Hypothalamus (tissue), 51 donors: ENCODE measurements at places on chromosomes 6 and 20.

GRCh38 chr20:64038565-64039292 lies 2.7 kb downstream of the C20orf204 start:
- DNase-seq = no peak

DNA sequence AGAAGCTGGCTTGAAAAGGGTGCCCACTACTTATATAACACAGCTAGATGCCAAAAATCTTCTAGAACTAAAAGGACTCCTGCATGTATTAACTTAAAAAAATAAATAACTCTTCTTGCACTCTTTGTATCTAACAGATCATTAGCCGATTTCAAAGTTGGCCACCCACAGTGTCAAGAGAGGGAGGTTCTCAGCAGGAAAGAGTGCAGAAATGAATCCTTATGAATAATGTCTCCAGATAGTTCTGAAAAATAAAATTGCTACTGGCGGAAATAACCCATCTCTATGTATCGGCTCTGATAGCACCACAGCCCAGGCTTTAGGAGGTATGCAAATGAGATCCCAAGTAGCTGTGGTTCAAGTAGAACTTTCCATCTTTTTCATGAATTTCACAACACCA lies 232.7 kb downstream of the PHF3 start:
- no peak for DNase-seq

DNA sequence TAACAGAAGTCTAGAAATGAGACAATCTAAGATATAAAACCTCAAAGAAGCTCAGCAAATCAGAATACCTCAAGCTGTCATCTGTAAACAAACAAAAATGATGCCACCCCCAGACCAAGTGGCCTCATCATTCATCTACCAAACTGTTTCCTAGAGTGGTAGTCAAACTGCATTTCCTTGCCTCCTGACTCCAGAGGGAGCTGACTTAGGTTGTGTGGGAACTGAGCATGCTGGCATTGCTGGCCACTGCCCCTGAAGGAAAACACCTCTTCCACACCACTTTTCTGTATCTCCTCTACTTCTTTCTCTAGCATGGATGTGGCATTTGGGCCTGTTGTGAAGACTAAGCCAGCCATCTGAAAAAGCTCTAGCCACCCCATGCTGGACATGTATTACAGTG lies 56.3 kb downstream of the ZHX3 start:
- DNase-seq = no peak

- DNase-seq = no peak
These were observed 587.0 kb upstream of the FLRT3 start for GRCh38 chr20:14924433-14924832.

DNA sequence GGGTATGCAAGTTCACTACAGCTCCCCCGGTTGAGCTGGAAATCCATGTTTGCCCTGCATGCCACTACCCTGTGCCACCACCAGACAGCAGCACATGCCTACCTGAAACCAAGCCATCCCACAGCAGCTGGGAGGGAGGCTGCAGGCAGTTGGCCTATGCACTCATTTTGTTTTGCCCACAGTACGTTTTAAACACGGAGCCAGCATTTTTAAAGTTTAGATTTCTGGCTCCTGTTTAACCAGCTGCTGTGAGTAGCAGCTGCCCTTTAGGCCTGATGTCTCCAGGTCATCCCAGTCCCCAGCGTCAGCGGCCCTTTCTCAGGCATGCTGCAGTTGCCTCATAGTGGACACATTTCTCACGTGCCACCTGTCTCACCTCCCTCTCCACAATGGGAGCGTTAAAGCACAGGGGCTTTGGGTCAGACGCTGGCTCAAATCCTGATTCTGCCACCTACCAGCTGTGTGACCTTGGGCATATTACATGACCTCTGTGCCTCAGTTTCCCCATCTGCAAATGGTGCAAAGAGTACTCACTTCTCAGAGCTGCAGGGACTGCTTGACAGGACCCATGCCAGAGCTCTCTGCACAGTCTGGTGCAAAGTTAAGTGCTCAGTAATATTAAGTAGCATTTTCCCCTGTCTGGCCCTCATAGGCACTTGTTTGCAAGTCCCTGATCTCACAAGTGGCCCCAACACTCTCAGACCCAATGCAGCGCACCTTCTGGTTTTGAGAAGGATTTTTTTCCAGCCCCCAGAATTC lies 8.2 kb upstream of the UBE2V1 start:
- DNase-seq = peak; percentile 36

- DNase-seq = no peak
These were observed 17.4 kb downstream of the PLEKHG1 start for GRCh38 chr6:150617062-150617461.

- no peak for DNase-seq
These were observed 145.5 kb upstream of the STMND1 start for GRCh38 chr6:16956361-16956760.

DNA sequence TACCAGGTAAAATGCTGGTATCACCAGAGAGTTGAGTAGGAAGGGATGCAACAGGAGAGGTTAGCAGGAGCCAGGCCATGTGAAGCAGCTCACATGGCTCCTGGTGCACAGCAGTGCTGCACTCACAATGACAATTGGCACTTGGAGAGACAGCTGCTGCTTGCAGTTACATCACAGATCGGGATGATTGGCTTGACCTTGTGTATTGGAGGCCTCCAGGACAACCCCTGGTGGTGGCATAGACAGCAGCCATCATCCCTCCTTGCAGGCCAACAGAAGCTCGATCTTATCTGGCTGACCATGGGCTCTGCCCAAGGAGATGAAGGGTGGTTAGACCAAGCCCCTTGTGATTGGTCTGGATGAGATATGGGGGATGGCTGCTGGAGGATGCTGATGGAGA lies 73.0 kb downstream of the EYA2 start:
- DNase-seq = no peak

DNA sequence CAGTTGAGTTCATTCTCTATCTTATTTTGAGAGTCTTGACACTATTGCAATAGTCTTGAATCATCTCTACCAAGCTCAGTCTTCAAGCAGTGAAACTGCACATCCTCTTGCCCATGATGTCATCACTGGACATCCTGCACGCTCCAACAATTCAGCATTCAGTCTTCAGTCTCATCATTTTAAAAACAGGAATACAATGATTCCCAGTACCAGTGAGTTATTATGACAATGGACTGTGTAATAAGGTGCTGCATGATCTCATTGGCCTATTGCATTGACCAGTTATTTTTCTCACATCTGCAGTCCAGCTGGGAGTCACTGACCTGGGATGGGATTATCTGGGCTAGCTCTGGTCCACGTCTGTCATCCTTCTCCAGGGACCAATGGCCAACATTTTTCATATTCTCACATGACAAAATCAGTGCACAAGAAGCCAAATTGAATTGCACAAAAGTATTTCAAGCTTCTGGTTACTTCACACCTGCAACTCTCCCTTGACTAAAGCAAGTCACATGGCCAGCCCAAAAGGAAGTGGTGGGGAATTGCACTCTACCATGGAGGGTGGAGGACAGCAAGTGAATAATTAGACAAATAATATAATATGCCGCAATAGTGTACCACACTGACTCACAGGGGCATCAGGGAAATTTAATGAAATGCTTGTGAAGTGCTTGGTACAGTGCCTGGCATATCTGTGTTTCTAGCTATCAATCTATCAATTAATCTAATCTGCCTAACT lies 6.4 kb upstream of the CST2 start:
- no peak for DNase-seq

- no peak for DNase-seq
These were observed 46.9 kb upstream of the LOC128125822 start for GRCh38 chr6:63525186-63525878.

DNA sequence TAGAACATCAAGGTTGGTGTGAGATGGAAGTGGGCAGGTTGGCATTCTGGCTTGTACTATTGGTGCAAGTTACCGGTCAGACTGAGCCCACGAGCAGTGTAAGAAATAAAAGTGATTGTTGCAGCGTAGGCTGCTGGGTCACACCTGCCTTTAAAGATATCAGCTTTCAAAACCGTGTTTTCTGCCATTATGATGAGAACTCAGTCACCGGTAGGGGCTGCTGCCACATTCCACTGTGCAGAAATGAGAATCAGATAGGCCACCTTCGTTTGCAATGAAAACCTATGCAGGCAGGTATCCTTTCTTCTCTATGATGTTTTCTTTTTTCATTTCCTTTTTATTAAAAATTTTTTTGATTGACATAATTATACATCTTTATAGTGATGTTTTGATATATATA lies 168.5 kb downstream of the MYLK4 start:
- no peak for DNase-seq

- DNase-seq = no peak
These were observed 24.2 kb downstream of the PRPH2 start for GRCh38 chr6:42698217-42698616.

DNA sequence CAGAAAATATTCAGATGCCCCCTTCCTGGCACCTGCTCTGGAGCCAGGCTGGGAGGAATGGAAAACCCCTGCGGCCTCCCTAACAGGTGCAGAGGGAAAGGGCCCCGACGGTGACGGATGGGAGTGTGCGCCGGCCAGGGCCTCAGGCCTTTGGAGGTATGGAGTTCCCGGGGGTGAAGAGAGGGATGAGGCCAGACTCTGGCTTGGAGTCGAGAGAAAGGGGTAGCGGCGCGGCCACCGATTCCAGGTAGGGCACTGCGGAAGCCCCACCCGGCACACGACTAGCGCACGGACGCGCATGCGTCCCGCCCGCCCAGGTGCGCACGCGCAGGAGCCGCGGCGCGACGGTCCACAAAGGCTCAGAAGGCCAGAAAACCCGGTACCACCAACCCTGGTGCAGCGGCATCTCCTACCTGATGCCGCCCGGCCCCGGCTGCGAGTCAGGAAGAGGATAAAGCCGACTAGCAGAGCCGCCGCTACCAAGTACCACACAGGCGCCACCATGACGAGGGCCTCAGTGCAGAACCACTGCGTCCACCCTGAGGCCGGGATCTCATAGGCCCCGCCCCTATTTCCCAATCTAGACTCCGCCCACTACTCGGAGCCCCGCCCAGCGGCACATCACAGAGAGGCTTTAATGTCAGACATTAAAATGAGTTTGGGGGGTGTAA lies at the start of gene DDRGK1:
Gene DDRGK1 (minus strand): TSS at position 559 of the 671 bp plus-strand sequence. CDS start 55 bp downstream, at position 504.
- peak; percentile 79 for DNase-seq

DNA sequence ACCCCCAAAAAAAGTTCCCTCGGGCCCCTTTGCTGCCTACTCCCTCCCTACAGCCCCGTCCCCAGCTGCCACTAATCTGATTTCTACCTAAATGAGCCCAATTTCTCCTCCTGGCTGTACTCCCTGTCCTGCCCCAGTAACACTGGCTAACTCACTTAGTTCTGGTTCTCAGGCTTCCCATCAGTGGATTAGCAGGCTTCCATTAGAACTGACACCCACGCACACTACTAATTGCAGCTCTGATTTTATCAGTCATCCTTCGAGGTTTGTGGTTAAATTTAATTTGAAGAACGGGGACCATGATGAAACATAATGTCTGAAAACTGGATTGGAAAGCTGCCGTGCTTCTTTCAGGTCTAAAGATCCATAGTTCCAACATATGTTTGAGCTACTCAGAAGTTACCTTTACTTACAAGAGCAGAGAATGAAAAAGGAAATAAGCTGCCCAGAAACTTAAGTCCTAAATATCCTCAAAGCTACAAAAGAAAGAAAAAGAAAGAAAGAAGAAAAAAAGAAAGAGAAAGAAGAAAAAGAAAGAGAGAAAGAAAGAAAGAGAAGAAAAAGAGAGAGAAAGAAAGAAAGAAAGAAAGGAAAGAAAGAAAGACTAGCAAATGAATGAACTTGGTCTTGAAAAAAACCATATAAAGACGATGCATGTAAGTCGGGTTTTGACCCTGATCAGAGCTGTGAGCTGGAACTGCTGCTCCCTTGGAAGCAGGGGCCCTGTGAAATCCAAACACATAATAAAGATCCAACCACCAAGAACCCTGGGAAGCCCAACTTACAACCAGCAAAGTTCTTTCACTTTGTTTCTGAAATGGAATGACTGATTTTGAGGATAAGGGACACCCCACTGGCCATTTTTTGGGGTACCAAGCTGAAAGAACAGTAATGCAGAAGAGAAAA lies 51.7 kb downstream of the CNKSR3 start:
- DNase-seq = no peak

DNA sequence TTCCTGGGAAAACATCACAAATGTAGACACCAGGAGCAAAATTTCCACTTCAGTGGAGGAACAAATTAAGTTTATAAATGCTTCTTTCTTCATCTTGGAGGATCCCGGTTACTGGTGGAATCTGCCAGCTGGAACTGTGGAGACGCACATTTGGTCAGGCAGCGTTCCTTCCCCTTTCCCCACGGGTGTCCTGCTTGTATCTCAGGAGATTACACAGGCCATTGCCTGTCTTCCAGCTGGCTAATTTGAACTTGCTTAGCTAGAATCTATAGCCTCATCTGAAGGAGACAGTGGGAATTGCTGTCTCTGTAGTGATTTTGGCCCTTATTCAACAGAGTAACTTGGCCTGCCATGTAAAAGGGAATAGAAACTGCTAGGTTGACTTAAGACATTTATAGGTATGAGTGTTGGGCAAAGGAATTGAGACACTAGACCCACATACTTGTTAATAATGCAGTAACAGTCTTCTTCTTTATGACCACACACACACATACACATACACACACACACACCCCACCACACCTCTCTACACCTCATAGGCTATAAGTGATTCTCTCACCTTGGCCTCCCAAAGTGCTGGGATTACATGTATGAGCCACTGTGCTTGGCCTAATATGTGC lies 34.4 kb downstream of the TSBP1 start:
- no peak for DNase-seq

- no peak for DNase-seq
These were observed 54.3 kb upstream of the GATA5 start for GRCh38 chr20:62529896-62530642.

GRCh38 chr6:116580198-116580597 lies 8.9 kb downstream of the RWDD1 start:
- no peak for DNase-seq

GRCh38 chr6:149897015-149897697 lies 757 bp downstream of the RAET1E start:
- peak; percentile 68 for DNase-seq

GRCh38 chr20:4748847-4749246 lies 27.1 kb downstream of the PRND start:
- DNase-seq = no peak

GRCh38 chr6:21808551-21809242 lies 215.1 kb downstream of the SOX4 start:
- no peak for DNase-seq

DNA sequence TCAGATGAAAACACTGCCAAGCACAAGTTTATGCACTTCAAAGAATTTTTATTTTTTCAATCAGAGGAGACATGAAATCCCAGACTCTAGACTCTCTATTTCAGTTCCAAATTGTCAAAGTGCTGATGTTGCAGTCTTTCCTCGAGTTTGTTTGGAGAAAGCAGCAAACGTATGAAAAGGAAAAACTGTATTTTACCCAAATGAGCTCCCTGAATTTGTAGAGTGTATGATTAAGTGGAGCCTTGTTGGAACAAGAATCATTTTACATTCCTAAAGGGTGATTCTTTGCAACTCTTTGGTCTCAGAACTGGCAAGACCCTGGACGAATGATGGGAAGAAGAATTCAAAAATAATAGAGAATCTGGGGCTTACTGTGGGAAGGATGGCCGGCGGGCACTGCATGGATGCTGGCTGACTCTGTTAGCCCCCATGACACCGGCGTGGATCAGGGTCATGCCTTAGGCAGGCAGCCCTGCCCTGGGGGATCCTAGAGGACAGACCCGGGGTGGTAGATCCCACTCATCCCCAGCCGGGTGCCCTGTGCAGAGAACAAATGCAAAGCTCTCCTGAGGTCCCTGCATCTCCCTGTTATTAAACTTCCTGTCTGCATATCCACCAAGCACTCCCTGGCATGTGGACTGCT lies 207.4 kb downstream of the FNDC1 start:
- no peak for DNase-seq
